ENCODE measurements at places on chromosomes 2 and 18. TPM values are rescaled to one million over a fixed set of nuclear protein-coding genes. Genes with fewer than 3 reads are reported as not detected.

The POLE4 gene
- total RNA-seq: 21.6 TPM

- H3K4me1 ChIP-seq: no peaks in the 10 kb centered on the region
- no peaks in the 10 kb centered on the region for H3K36me3 ChIP-seq
- H3K27ac ChIP-seq: no peak overlapping the region
- no peak overlapping the region for H3K4me3 ChIP-seq
These were observed 362.7 kb downstream of the CPS1 start for GRCh38 chr2:210919128-210919527.

The LRRTM1 gene
- total RNA-seq: 0.98 TPM

- H3K4me3 ChIP-seq: no peak overlapping the region
- H3K27ac ChIP-seq: no peak overlapping the region
- H3K27me3 ChIP-seq: no peaks in the 10 kb centered on the region
- H3K36me3 ChIP-seq: no peaks in the 10 kb centered on the region
- H3K4me1 ChIP-seq: peaks cover 5% of the 10 kb centered on the region
These were observed 32.3 kb upstream of the VWC2L start for GRCh38 chr2:214378455-214379103.

- no peaks in the 10 kb centered on the region for H3K36me3 ChIP-seq
- no peak overlapping the region for H3K4me3 ChIP-seq
- no peak for DNase-seq
- H3K27ac ChIP-seq: no peak overlapping the region
- peaks cover 13% of the 10 kb centered on the region for H3K4me1 ChIP-seq
These were observed 427.8 kb upstream of the MYT1L start for GRCh38 chr2:2758793-2759367.

DNA sequence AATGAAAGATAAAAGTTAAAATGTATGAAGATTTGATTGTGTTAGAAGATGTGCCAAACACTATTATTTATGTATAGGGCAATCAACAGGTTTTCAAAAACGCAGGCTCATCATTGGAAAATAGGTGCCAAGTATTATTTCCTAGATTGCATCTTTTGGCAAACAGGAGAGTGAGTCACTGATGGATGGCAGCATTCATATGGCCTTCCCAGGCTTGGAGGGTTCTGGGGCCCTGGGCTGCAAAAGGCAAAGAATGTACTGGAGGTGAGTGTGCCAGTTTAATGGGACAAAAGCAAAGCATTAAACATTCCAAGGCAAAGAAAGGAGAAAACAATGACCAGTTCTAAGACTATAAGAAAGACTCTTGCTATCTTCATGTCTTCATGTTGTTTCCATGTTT, 379.4 kb downstream of the RIT2 start:
- H3K27ac ChIP-seq: no peak overlapping the region
- no peaks in the 10 kb centered on the region for H3K27me3 ChIP-seq
- no peak overlapping the region for H3K4me3 ChIP-seq
- H3K4me1 ChIP-seq: no peaks in the 10 kb centered on the region
- no peak for DNase-seq
- no peaks in the 10 kb centered on the region for H3K36me3 ChIP-seq

DNA sequence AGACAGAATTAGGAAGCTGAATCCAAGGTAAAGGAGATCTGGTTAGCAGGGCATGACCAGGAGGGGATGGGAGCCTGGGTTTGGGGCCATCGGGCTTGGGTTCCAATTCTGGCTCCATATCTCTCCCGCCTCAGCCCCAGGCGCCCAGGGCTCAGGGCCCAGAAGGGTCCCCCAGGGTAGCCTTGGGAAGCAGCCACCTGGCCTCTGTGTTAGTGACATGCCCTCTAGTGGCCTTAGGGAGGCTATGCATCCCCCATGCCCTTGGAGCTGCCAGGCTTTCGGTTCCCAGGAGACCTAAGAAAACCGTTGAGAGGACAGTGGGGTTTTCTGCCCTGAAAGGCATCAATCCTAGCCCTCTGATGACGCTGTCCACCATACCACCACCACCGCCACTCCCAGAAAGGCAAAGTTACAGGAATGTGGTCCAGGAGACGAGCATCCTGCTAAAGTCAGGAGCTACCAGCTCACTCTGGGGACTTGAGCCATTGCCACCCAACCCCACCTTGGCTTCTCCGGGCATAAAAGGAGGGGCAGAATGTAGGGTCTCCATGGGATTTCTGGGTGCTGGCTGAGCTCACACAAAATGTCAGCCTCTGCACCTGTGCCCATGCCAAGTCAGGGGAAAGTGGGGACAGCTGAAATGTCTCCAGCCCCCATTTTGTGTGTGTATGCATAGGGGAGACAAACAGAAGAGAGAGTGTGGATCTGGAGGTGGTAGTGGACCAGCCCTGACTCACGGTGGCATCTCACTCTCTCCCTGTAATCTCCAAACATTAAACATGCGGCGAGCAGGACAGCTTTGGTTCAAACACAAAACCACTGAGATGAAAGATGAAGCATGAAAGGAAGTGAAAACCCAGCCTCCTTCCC, 56.5 kb downstream of the EMX1 start:
- no peak overlapping the region for H3K4me3 ChIP-seq
- no peak overlapping the region for H3K27ac ChIP-seq
- no peaks in the 10 kb centered on the region for H3K4me1 ChIP-seq
- DNase-seq: no peak
- H3K36me3 ChIP-seq: no peaks in the 10 kb centered on the region
